ENCODE measurements at places on chromosomes 4 and X. TPM values are rescaled to one million over a fixed set of nuclear protein-coding genes. Genes with fewer than 3 reads are reported as not detected.

JCHAIN gene
- total RNA-seq, result not detected

TBC1D25 gene
- total RNA-seq, result 16.7 TPM

NOA1 gene
- total RNA-seq, result 21.9 TPM

PTCHD1 gene
- not detected for total RNA-seq

ENPEP gene
- 0.53 TPM for total RNA-seq

SLC7A11 gene
- 1.2 TPM for total RNA-seq

LRIT3 gene
- total RNA-seq, result 0.16 TPM

GAGE12H gene
- not detected for total RNA-seq

AKAP4 gene
- total RNA-seq, result not detected

SSX5 gene
- total RNA-seq, result not detected
